AG09319 (cell line): ENCODE measurements at places on chromosomes 5 and 9.

- DNase-seq, result no peak
These were observed 99.3 kb upstream of the LRRTM2 start for GRCh38 chr5:138974227-138975063.

DNA sequence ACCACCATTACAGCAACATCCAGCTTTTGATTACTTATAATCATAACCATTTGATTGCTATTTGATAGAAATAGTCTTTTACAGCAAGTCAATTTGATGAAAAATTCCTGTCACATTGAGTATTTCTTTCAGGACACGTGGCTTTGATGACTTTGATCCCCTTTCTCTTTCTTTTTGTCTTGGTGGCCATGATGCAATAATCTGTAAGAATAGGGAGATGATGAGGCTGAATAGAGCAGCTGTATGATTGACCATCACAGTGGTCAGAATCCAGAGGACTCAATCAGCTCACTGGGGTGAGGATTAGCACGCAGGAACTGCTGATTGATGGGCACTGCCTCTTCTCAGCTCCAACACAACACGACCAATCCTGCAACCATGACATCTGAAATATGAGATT, 262.7 kb downstream of the PARP8 start:
- no peak for DNase-seq

GRCh38 chr5:118988866-118989180, 476 bp upstream of the DTWD2 start:
- DNase-seq, result no peak

GRCh38 chr5:17436761-17437221, 61.2 kb upstream of the TAF11L2 start:
- DNase-seq, result no peak

DNA sequence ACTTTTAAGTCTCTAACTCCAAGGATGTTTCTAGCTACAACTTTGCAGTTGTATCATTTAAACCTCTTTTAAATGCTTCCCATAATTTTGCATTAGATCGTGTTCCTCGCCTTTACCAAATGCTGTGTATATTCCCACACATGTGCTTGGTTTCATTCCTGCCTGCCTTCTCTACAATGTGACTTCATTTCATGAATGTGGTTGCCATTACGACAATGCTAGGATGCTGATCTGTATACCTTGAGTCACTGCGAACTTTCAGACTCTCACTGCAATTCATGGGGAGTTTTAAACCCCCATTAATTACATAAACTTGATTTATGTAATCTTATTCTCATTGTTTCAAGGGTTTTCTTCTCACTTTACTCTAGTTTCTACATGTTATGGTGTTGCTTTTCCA, 50.3 kb downstream of the UBE2QL1 start:
- DNase-seq, result no peak

DNA sequence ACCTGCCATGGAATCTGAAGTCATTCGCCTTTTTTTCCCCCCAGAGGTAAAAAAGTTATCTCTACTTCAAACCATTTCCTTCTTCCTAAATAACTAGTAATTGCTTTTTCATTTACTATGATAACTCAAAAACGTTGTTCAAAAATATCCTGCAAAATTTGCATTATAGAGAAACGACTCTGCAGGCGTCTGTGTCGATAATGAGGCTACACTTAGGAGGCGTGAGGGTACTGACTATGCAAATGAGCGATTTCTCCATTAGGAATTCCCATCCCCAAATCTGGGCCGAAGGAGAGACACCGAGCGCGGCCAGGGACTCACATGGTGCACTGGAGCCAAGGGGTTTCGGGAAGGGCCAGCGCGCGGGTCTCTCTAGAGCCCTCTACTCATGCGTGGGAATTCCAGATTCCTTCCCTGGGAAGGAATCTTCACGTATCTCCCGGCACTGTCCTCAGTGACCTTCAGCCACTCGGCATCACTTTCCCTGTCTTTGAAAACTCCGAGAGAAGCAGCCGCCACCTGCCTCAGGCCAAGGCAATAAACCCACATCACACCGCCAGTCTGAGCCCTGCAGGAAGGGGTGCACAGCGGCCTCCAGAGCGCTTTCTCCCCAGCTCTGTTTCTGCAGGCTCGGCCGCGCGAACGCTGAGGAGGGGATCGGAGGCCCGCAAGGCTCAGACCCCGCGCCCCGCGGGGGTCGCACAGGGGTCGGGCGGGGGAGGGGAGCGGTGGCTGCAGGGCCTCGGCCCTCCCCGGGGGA, 718 bp upstream of the DENND4C start:
- no peak for DNase-seq

DNA sequence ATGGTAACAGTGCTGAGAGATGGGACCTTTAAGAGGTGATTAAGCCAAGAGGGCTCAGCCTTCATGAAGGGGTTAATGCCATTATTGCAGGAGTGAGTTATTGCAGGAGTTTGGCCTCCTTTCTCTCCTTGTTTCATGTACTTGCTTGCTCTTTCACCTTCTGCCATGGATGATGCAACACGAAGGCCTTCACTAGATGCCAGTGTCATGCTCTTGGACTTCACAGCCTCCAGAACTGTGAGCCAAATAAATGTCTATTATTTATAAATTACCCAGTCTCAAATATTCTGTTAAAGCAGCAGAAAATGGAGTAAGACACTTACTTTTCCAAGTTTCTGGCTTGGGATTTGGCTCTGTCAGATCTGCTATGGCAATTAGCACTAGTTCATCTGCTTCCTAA, 38.4 kb upstream of the RECK start:
- DNase-seq, result no peak

- peak; percentile 80 for DNase-seq
These were observed 5.2 kb upstream of the GCNT1 start for GRCh38 chr9:76453785-76454184.

GRCh38 chr5:62707563-62707962, 128.9 kb downstream of the LRRC70 start:
- DNase-seq, result no peak

- DNase-seq, result no peak
These were observed 30.6 kb downstream of the ANKRD55 start for GRCh38 chr5:56202483-56202882.

- no peak for DNase-seq
These were observed 4.5 kb downstream of the ELAVL2 start for GRCh38 chr9:23821375-23822181.

- no peak for DNase-seq
These were observed 10.3 kb downstream of the PTPA start for GRCh38 chr9:129121483-129121882.

DNA sequence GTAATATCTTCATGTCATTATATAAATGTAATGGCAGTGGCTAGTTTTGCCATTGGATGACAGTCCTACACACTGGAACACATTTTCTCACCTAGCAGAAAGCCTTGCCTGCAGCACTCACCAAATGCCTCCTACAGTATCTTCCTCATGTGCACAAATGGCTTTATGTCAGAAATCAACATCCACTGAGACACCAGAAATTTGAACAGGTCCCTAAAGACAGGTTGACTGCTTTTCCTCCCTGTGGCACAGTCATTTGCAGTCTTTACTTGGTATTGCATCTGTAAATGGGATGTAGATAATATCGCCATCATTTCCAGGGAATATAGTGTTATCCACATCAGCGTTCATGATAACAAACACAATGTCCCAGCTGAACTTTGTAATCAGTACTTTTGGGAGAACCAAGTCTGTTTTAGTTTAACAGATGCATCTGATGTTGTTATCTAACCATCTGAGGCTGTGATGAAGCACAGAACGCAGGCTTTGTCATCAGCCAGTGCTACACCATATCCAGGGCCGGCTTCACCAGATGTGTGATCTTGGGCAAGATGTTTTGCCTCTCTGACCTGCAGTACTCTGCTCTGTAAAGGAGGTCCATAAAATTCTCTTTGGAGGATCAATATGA, 83.9 kb upstream of the TAS2R1 start:
- DNase-seq, result no peak

DNA sequence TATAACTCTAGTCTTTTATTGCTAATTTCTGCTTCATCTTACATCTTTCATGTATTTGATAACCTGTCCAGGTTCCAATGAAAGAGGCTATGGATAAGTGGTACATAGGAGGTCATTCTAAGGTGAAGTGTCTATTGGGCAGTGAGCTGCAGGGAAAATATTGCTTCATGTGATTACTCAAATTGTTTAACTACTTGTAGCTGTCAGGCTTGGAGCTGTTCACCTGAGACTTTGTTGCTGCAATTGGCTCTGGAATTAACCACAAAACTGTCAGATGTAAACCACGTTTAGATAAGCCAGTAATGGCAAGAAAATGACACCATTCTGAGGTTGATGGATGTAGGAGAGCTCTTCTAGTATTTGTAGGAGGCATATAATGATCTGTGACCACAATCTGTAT, 26.0 kb downstream of the ADAMTSL1 start:
- no peak for DNase-seq

DNA sequence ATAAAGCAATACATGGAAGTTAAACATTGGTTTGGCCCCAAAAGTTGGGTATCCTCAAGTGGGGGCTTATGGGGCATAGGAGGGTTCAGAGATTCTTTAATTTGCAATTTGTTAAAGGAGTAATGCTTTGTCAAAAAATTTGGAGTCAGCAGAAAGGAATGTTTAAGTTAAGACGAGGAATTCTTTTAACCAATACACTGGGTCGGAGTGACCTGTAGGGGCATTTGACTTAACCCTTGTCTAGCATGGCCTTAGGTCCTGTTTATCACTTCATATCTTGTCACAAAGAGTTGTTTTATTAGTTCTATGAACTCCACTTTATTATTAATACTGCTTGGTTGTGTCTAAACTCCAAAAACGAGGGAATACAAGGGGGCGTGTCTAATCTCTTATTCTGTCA, 656.1 kb upstream of the RORB start:
- no peak for DNase-seq

GRCh38 chr9:83554278-83554677, 16.1 kb upstream of the FRMD3 start:
- DNase-seq, result no peak

GRCh38 chr5:170488570-170488969, 15.2 kb upstream of the KCNIP1 start:
- DNase-seq, result no peak

GRCh38 chr9:110583237-110583636, 3.7 kb upstream of the SVEP1 start:
- no peak for DNase-seq

DNA sequence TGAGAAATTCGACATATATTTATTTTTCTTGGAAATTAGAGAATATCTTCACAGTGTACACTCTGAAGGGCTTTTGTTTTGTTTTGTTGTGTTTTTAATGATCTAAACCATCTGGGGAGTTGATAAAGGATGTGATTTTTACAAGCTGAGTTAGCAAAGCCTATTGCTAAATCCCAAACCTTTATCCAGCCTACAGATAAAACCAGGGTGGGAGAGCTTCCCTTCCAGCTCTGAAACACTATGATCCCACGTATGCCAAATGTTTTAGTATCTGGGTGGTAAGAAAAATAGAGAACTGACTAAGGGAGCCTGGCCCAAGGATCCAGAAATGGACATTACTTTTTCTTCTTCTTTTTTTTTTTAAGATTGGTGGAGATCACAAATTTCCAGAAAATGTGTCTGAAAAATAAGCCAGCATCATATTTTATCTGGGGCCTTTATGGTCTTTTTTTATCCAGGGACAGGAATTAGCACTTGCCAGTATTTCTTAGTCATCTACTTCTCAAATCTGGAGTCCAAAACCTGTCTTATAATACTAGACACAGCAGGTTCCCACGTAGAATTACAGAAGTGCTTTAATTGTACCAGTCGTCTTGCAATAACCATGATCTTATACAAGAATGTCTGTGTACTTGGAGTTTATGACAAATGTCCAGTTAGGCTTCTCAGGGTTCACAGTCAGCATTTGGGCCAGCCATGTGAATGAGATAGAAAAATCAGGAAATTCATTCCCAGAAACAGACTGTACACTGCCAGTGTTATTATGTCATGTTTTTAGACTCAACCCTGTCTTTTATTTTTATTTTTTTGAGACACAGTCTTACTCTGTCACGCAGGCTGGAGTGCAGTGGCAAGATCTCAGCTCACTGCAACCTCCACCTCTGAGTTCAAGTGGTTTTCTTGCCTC, 290.8 kb upstream of the MPDZ start:
- no peak for DNase-seq

DNA sequence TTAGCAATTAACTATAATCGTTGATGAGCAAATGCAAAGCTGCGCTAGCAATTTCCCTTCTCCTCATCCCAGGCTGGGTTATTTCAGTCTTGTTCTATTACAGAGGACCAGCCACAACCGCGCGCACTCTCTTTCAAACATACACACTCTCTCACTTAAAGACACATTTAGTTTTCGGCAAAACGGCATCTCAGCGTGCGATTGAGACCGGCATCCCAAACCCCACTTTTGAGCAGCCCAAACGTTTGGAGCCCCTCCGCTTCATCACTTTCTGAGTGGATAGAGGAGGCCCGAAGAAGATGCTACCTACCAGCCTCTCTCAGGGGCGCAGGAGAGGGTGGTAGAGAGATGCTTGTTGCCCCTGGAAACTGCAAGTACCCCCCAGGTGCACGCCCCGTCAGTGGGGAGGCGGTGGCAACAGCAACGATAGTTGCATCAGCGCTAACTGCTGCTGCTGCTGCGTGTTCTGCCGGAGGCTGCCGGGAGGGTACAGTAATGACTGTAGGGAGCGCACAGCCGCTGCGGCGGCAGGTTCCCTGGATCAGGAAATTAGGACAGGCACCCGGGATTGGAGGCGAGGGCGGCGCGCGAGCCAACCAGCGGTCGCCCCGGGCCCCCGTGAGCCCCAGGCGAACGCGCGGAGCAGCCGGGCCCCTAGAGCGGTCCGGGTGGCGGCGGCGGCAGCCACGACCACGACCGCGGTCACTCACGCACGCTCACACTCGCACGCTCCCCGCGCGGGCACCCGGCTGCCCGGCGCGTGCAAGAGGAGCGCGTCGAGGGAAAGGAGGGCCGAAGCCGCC, 467 bp upstream of the VLDLR start:
- peak; percentile 63 for DNase-seq

- DNase-seq, result no peak
These were observed 128.9 kb downstream of the BARX1 start for GRCh38 chr9:93826209-93826608.

- DNase-seq, result no peak
These were observed 94.8 kb downstream of the RCL1 start for GRCh38 chr9:4887556-4887955.

- no peak for DNase-seq
These were observed 153.5 kb upstream of the KIF2A start for GRCh38 chr5:62152394-62153087.

DNA sequence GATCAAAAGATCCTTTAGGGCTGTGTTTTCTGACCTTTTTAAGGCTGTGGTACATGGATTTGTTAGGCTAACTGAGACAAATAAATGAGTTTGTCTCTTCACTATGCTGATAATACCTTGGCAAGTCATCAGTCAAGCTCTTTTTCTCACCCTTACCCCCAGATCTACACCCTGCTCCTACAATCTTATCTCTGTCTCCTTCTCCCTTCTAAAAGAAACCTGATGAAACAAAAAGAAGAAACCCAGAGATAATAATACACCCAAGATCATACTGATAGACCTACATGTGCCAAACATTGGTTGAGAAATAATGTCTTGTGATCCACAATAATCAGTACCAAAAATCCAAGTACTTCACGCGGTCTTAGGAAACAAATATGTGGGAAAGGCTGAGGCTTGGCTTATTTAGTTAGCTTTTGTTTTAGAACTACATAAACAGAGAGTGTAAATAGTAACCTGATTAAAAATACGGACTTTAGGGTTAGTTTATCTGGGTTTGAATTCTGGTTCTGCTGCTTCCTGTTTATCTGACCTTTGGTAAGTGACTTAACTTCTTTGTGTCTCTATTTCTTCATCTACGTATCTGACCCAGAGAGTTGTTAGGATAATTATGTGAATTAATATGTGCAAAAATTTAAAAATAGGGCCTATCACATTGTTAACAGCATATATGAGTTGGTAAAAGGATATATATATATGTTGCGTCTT, 24.8 kb upstream of the PDCD1LG2 start:
- no peak for DNase-seq
